ENCODE measurements at places on chromosomes 6 and 20. TPM values are rescaled to one million over a fixed set of nuclear protein-coding genes. Genes with fewer than 3 reads are reported as not detected.
A peak's percentile ranks its signal among the peaks of the same experiment; 100 is the strongest.

DNA sequence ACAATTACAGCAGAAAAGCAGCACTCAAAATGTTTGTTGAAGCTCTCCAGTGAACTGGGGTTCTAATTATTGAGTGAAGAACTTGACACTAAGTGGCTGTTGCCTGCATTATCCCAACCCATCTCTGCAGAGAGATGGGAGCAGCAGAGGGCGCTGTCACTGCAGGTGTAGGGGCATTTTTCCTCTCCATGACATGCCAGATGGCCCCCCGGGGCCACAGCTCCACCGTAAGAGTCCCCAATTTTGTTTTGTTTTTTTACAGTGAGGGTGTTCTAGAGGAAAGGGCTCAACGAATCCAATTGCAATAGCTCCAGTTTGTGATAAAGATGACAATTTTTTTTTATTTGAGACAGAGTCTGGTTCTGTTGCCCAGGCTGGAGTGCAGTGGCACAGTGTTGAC, 1.9 kb upstream of the FUCA2 start:
- no peak for DNase-seq

- no peak for DNase-seq
Measured at GRCh38 chr6:143468026-143468425, 17.4 kb downstream of the PEX3 start.

- DNase-seq: no peak
Measured at GRCh38 chr6:82144852-82145340, 102.6 kb downstream of the IBTK start.

GRCh38 chr6:151101816-151102694, 137.7 kb upstream of the AKAP12 start:
- no peak for DNase-seq

GRCh38 chr6:86251106-86251505, 608.4 kb upstream of the SYNCRIP start:
- DNase-seq: no peak

DNA sequence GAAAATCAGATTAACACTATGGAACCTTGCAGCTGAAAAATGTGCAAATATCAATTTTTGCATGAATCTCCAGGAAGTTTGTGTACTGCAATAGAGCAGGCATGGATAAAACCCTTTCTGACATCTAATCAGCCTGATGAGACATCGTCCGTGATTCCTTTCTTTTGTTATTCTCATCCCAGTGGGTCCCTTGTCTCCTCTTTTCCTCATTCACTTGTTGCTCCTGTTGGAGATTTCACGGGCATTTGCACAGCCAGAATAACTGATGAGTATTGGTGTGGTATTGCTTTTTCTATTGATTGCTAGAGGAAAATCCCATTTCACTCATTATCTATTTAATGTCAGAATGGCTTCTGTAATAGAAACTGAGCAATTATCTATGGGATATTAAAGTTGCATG, 39.9 kb downstream of the SCGN start:
- no peak for DNase-seq

- peak; percentile 23 for DNase-seq
Measured at GRCh38 chr6:113979937-113980336, 9.0 kb upstream of the HDAC2 start.

DNA sequence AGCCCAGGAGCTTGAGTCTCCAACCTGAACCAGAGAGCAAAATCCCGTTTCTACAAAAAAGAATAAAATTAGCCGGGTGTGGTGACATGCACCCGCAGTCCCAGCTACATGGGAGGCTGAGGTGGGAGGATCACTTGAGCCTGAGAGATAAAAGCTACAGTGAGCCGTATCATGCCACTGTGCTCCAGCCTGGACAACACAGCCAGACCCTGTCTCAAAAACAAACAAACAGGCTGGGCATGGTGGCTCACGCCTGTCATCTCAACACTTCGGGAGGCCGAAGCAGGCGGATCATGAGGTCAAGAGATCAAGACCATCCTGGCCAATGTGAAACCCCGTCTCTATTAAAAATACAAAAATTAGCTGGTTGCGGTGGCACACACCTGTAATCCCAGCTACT, 11.4 kb upstream of the PTCRA start:
- DNase-seq: no peak

GRCh38 chr20:13777171-13777601, 7.5 kb downstream of the ESF1 start:
- DNase-seq: no peak

DNA sequence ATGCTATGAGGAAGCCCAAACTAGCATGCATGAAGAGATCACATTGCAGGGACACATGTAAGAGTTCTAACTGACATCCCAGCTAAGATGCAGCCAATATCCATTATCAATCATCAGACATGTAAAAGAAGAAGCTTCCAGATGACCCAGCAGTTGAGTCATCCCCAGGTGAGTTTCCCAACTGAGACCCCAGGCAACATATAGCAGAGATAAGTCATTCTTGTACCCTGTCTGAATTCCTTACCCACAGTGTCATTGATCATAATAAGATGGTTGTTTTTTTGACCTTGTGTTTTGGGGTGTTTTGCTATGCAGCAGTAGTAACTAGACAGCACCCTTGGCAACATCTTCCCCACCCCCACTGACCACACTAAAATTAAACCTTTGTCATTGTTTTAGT, 18.9 kb downstream of the SIRPD start:
- DNase-seq: no peak

DNA sequence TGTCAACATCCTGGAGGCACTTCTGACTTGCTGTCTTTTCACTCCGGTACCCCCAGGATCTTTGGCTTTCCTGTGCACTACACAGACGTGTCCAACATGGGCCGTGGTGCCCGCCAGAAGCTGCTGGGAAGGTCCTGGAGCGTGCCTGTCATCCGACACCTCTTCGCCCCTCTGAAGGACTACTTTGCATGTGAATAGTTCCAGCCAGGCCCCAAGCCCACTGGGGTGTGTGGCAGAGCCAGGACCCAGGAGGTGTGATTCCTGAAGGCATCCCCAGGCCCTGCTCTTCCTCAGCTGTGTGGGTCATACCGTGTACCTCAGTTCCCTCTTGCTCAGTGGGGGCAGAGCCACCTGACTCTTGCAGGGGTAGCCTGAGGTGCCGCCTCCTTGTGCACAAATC, 12.0 kb upstream of the MAPRE1 start:
- DNase-seq: no peak

GRCh38 chr6:125835221-125835744, 44.5 kb downstream of the NCOA7 start:
- no peak for DNase-seq

DNA sequence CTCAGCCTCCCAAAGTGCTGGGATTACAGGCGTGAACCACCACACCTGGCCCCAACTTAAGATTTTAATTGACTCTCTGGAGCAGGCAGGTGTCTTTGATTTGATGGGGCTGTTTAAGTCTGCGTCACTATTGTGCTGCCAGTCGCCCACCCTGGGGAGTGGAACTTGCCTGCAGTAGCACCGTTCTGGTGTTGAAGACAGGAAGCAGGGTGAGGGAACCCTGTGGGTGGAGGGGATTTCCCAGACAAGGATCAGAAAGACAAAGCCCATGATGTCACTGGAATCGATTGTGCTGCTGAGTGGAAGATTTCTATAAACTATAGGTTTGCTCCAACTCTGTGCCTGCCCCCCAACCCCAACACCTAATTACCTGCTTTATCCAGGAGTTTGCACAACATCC, 11.0 kb downstream of the ALDH8A1 start:
- DNase-seq: peak; percentile 9

The PPT2 gene
- polyA plus RNA-seq: not detected

The OSBPL2 gene
- polyA plus RNA-seq: 17.2 TPM

The MRPS26 gene
- 94.6 TPM for polyA plus RNA-seq

The C20orf96 gene
- 1.4 TPM for polyA plus RNA-seq

The GJA10 gene
- not detected for polyA plus RNA-seq
